NK-92 treated with Interleukin-12 subunit alpha and Interleukin-12 subunit beta, amount 100 ng/mL, for 24 hours (cell line): ENCODE measurements at places on chromosomes 7 and 10.
A peak's percentile ranks its signal among the peaks of the same experiment; 100 is the strongest.

- no peak for DNase-seq
These were observed 5.0 kb downstream of the TCF7L2 start for GRCh38 chr10:112954974-112955581.

DNA sequence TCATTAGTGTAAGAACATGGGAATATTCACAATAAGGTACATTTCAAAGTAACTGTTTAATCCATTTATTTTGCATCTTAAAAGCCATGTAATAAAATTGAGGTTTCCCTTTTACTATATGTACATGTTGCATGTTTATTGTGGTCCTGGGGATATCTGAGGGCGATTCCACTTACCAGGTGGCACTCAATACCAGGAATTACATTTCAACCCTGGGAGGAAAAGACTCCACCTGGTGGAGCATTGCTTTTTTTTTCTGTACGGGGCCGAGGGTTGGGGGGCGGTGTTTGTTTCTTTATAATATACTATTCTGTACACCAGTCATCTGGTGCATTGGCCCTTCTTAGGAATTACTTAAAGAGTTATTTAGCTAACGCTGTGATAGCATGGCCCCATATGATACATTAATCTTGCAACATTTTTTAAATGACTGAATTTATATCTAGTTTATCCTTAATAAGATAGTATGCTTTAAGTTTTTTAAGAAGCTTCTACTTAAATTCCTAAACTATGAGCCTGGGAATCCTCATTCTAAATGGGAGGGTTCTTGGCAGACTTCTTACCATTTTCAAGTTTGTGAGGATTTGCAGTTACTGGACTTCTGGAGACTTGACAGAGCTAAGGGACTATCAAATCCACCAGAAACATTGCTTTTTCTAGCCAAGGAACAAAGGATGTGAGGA is 7.2 kb upstream of the HGF start:
- no peak for DNase-seq

- no peak for DNase-seq
These were observed 165.5 kb downstream of the PKD1L1 start for GRCh38 chr7:47782792-47783191.

- no peak for DNase-seq
These were observed 40.6 kb downstream of the STAM start for GRCh38 chr10:17684537-17684936.

GRCh38 chr7:133230591-133231194 is 22.2 kb upstream of the EXOC4 start:
- DNase-seq: no peak

DNA sequence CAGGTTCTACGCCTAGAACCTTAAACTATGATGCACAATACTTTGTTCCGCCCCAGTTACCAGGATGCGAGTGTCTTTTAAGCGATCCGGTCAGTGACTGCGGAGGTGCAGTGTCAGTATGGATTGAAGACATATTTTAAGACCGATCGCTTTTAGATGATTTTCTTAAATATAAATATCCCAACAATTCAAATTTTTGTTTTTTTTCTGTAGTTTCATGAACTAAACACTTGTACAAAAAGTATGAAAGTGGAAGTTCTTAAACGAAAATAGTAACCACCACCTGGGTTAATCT is 835 bp downstream of the COMMD3 start:
- DNase-seq: no peak

DNA sequence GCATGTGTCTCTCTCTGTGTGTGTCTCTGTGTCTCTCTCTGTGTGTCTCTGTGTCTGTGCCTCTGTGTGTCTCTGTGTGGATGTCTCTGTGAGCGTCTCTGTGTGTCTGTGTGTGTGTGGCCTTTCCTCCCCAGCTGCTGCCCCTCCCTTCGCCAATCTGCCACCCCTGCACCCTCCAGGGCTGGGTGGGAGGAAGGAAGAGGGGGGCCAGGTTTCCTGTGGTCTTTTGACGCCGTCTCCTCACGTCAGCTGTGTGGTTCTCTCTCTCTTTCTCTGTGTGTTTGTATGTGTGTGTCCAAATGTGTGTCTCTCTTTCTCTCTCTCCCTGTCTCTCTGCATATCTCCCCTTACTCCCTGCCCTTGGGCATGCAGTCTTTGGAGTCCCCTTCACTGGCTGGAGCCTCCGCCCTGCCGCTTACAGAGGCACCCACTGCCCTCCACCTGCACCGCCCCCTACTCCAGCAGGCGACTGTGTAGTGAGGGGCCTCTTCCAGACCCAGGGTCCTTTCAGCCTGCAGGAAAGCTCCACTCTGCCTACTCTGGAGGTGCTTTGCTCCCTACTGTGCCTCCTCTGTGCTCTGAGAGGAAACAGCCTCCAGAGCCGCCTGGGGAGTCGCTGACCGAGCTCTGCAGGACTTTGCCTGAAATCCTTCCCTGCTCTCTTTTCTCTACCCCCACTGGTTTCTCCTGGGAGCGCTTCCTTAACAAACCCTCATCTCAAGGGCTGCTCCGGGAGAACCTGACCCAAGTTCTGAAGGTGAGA is 44.2 kb upstream of the C10orf71 start:
- peak; percentile 4 for DNase-seq

DNA sequence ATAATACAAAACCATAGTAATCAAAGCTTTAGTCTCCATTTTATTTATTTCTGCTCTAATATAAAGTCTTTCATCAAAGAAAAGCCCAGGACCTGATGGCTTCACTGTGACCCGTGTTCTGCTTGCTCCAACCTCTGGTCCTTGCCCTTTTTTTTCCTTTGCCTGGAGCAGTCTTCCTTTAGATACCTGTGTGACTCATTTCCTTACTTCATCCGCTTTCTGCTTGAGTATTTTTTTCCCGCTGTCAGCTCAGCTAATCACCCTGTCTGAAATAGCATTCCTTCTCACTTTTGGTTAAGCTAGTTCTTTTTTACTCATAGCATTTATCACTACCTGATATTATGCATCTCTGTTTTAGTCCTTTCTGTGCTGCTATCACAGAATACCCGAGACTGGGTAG is 194.8 kb downstream of the ABCA13 start:
- no peak for DNase-seq

DNA sequence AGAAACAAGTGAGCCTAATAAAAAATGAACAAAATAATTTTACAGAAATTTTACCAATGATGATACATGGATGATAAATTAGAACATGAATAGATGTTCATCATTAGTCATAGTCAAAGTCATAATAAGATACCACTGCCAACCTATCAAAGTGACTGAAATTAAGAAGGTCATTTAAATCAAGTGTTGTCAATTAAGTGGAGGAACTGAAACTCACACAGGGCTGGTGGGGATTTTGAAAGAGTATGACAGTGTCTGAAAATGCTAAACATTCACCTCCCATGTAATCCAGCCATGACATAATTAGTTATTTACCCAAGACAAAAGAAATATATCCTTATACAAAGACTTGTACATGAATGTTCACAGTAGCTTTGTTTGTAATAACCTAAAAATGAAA is 57.1 kb upstream of the DYNC1I1 start:
- no peak for DNase-seq

- DNase-seq: no peak
These were observed 2.0 kb downstream of the RTKN2 start for GRCh38 chr10:62266611-62267010.

- DNase-seq: no peak
These were observed 9.9 kb upstream of the TAS2R41 start for GRCh38 chr7:143467724-143468123.

DNA sequence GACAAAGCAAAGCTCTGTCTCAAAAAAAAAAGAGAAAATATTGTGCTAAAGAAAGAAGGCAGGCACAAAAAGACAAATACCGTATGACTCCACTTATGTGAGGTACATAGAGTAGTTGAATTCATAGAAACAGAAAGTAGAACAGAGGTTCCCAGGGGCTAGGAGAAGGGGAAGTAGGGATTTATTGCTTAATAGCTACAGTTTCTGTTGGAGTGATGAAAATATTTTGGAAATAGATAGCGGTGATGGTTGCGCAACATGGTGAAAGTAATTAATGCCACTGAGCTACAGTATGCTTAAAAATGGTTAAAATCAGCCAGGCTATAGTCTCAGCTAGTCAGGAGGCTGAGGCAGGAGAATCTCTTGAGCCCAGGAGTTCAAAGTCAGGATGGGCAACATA is 18.5 kb upstream of the NPFFR1 start:
- DNase-seq: no peak

DNA sequence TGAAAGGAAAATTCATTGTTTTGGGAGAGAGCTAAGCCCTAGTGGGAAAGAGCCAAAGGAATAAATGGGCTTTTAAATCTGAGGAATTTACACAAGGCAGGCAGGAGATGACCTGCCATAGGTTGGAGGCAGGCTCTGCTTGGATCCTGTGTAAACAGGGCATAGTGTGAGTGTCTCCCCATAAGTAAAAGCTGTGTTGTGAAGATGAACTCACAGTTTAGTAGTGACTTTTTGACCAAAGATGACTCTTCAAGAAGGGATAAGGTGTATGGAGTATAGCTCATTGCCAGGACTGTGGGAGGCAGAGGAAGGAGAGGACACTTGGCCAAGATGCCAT is 63.2 kb downstream of the KAT6B start:
- DNase-seq: no peak

DNA sequence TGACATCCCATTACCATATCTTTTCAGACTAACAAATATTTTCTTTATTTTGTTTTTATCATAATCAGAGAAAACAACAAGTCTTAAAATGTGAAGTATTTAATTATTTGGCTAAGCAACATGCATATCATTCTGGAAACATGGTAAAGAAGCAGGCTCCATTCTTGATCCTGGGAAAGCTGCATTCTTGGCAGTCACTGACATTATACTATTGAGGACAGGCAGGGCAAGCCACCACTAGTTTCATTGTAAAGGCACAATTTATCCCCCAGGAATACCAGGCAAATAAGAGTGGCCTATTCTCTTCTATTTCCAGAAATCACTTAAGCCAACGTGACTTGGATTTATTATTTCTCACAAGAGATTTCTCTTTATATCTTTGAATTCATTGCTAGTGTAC is 153.8 kb upstream of the AKR1E2 start:
- DNase-seq: no peak

DNA sequence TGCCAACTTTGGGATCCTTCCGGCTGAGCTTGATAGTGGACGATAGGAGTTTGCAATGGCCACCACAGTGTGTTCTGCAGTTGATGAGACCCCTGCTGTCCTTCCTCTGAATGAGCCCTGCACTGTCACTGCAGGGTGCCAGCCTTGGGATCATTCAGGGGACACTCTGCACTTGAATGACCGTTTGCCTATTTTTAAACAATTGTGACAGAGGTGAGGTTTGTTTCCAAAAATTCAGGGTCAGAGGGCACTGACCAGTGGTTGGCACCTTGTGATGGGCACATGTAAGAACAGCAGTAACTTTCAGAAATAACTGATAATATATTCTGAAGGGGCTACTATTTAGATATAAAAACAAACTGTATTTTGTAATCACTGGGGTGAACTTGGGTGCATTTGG is 48.5 kb upstream of the ADARB2 start:
- no peak for DNase-seq

DNA sequence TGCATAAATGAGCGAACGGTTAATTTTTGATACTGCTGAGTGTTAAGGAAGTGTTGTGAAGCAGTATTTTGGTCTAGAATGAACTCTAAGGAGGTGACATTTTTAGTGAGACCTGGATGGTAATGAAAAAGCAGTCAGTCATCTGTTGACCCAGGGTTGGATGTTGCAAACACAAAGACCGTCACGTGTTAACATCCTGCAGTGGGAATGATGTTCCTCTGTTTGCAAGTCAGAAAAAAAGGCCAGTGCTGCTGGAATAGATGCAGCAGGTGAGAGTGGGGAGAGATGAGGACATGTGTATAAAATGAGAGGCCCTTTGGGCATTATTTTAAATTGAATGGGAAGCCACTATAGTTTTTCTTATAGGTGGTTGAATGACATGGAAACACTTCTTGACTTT is 39.3 kb downstream of the INSYN2A start:
- no peak for DNase-seq

DNA sequence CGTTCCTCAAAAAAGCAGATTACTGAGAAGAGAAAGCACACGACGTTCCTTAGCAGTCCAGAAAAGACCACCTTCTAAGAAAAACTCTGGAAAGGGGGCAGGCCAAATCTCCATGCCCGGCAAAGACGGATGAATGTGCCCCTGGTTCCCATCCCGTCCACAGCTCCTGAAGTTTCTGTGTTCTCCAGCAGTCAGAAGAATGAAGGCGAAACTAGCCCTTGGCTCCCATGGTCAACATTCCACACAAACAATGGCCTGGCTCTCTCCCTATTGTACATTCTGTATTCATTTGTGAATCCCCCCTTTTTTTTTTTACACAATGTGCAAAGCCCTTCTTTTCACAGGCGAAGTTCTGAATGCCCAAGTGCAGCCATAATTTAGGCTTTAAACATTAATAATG is 5.3 kb downstream of the CTBP2 start:
- DNase-seq: no peak

DNA sequence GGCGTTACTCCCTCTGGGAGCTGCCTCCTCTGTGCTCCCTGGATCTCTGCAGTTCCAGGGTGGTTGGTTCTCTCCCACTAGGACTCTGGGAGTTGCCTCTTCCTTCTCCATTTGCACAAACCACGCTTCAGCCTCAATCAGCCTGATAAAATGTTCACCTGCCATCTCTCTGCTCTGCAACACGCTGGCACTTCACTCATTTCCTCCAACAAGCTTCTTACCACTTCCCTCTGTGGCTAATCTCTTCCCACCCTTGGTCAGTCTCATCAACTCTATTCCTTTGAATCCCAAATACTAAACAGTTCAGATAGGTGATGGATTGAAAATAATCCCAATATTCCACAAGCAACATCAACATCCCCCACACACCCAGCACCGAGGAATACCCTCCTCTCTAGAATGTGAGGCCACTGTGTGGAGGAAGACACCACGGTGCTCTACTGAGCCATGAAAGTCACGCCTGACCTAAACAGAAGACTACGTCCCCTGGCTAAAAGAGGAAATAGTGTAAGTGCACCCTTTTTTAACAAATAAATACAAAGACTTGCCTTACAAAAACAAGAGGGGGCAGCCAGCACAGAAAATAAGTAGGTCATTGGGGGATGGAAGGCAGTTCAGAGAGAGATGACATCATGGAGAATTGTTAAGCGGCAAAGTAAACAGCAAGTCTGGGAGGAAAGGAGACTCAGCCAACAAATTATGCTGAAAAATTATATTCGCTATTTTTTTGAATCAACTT is 1.9 kb upstream of the FAM170B start:
- no peak for DNase-seq

DNA sequence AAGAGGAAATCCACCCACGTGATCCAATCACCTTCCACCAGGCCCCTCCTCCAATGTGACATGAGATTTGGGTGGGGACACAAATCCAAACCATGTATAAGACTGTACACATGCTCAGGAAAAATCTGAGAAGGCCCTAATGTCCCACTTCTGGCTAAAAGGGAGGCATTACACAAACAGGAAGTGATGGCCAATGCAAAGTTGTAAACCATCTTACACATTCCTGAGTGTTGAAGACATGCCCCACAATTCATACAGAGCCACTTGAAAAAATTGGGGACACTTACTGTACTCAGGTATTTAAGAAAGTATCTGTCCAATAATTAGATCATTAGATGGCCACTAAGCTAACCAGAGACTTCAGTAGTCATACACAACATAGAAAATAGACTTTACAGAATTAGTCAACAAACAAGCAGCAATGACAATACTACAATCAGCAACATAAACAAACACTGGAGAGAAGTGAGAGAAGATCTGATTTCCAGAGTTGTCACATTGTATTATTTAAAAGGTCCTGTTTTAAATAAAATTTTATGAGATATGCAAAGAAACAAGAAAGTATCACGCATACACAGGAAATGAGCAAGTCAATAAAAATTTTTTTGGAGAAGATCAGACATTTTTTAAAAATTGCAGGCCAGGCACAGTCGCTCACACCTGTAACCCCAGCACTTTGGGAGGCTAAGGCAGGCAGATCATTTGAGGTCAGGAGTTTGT is 143.3 kb downstream of the DGKI start:
- no peak for DNase-seq
